ENCODE measurements at places on chromosomes 1 and 21.
A peak's percentile ranks its signal among the peaks of the same experiment; 100 is the strongest.

- DNase-seq, result no peak
Observed at GRCh38 chr1:219492717-219493116, 120.2 kb downstream of the ZC3H11B start.

- DNase-seq, result no peak
Observed at GRCh38 chr1:150555198-150555970, 6.2 kb downstream of the ADAMTSL4 start.

DNA sequence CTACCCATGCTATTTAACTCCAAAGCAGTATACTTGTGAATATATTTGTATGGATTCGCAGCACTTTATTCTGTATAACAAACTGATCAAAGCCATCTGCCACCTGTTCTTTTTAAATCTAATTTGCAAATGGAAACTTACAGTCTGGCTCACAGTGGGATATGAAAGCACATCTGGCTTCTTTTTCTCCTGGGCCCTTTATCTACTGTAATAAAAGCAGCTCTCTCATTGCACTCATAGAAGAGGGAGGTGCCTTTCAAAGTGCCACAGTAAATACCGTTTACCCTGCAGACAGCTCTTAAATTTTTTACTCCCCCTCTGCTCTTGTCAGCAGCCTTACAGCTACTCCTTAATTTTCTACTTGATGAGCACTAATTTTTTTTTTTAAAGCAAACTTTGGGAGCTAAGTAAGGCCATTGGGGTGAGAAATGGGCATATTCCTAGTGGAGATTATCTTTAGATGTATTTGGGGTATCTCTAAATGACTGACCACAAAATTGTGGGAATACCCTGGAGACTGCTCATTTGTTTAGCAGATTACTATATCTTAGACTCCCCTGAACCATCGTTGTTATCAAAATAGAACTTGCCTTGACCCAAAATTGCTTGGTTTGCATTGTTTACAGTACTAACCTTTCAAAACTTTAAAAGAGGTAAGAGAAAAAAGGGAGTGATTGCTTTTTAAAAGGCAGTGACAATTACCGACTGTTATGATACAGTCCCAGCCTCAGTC, 110.1 kb downstream of the VPS13D start:
- no peak for DNase-seq

- DNase-seq, result no peak
Observed at GRCh38 chr1:32811265-32811664, 5.9 kb downstream of the YARS1 start.

GRCh38 chr1:1290238-1290731, 10.0 kb downstream of the SCNN1D start:
- DNase-seq, result peak; percentile 60

- no peak for DNase-seq
Observed at GRCh38 chr1:241485554-241485992, 34.0 kb downstream of the FH start.

DNA sequence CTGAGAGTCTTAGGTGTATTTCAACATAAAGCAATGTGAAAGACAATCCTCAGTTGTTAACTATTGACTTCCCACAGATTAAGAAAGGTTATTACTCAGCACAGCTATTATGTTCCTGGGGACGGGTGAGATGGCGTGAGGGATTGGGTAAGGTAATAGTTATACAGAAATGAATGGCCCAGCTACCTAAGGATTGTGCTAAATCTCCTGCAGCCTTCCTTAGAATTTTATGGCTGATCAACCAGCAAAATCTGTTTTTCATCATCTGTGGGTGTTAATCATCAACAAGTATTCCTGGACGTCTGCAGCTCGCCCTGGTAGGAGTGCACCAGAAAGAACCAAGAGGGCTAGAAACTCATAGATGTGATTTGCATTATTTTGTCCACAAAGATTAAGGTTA, 146.0 kb upstream of the IVNS1ABP start:
- no peak for DNase-seq

GRCh38 chr1:246417813-246418564, 89.1 kb downstream of the SMYD3 start:
- DNase-seq, result no peak

DNA sequence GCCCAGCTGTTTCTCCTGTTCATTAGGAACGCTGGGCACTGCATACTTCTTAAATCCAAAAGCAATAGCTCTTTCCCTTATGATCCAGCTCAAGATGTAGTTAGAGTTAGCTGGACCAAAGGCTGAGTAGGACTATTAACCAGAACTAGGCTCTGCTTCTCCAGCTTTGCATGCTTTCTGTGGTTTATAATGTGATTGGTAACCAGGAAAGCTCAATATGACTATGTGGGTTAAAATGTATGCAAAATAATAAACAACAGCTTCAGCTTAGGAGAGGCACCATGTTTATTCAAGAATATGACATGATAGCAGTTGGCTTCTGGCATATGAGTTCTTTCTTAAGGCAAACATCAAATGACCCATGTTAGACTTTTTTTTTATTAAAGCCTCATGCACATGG, 73.8 kb downstream of the LYPLAL1 start:
- DNase-seq, result no peak

DNA sequence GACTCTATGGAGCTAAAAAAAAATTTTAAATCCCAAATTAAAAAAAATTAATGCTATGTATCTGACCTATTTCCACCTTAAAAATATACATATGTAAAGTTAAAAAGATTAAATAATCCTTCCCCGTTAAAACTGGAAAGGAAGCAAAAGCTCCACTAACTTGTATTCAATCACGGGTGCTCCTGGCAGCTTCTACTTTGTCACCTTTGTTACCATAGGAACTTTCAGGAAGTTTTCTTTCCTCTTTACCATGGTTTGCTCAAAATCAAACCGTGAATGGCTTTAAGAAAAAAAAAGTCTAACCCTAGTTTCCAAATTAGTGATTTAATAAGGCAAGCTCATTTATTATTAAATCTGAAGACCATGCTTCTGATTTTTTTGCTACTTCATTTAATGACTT, 3.5 kb downstream of the GPATCH2 start:
- DNase-seq, result peak; percentile 2

DNA sequence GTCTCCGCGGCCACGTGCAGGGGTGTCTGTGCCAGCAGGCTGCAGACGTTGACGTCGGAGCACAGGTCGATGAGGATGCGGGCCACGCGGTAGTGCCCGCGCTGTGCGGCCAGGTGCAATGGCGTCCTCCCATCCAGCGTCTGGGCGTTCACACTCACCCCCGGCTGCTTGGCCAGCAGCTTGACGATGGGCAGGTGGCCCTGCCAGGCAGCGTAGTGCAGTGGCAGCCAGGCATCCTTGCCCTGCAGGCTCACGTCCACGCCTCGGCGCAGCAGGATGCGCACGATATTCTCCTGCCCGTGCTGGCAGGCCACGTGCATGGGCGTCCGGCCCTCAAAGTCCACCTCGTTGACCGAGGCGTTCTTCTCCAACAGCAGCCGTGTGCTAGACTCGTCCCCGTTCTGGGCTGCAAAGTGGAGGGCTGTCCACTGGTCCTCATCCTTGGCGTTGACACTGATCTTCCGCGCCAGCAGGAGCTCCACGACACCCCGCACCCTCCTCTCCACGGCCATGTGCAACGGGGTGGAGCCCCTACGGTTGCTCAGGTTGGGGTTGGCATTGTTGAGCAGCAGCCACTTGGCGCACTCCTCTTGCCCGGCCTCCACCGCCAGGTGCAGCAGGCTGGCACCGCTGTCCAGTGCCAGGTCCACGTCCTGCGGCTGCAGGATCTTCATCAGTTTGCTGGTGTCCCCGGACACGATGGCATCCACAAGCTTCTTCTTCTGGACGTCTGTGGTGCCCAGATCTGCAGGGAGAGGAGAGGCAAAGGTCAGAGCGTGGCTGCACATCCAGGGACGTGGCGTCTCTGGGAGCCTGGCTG, 25.4 kb downstream of the RIPK4 start:
- no peak for DNase-seq

DNA sequence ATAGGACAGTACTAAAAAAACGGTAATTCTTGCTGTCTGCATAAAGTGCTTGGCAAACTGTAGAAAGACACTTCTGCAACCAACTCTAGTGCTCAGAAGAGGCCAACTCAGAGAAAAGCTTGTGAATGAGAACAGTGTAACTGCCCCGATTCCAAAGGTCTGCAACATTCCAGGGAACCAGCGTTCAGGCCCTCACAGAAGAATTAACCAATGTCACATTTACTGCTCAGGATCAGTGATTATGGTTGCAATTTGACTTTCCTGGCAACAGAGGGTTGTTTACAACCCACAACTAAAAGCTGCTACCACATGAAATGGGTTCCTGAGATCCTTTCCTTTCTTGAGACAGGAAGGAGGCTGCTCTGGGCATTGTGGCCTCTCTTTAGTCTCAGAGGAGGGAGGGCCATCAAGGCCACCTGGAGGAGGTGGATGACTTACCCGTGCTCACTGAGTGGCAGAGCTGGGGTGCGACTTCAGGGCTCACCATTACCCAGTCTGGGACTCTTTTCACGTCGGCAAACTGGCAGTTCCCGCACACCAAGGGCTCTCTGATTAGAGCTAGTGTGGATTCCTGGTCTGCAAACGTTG, 15.3 kb downstream of the SRSF4 start:
- no peak for DNase-seq
